ENCODE measurements at places on chromosomes 1 and 21. TPM values are rescaled to one million over a fixed set of nuclear protein-coding genes. Genes with fewer than 3 reads are reported as not detected.

GRCh38 chr1:97384294-97384968 lies 536.4 kb downstream of the DPYD start:
- peak; percentile 97 for DNase-seq

- peak; percentile 97 for DNase-seq
These were observed 6.7 kb downstream of the KCNJ15 start for GRCh38 chr21:38263493-38263892.

DNA sequence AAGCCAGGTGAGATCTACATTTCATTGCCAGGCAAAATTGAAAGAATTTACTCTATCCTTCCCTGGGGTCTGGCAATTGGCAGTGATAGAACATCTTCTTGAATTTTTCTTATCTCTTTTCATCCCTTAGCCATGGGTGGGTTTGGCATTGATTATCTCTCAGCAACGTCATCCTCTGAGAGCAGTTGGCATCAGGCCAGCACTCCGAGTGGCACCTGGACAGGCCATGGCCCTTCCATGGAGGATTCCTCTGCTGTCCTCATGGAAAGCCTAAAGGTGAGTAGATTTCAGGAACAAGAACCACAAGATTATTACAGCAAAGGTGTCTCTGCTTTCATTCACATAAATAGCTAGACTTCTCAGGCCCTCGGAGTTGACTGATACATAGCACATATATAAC lies 39.3 kb downstream of the NCF2 start:
- DNase-seq = no peak

GRCh38 chr1:202589190-202589930 lies 120.9 kb downstream of the SYT2 start:
- DNase-seq = peak; percentile 98

DNA sequence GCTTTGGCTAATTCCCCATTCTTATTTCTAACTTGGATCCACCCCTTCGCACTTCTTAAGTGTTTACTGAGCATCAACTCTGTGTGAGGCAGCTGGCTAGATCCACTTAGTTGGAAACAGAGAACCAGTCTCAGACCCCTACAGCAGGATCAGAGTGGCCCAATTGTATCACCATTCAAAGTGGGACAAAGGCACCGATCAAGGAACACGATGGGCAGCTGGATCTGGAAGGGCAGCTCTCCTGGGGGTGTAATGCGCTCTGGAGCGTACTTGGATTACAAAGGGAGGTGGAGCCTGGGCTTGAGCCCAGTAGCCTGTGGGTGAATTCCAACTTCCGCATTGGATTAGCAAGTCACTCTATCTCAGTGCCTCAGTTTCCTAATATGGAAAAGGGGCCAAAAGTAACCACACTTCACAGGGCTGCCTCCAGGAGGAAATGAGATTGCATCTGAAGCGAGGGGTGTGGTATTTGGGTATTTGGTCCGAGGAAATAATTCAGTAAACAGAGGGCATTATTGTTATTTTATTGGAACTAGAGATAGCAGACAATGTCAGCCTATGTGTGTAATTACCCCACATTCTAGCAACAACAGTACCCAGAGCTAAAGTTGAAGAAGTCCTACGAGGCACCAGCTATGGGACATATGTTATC lies 11.9 kb downstream of the ECE1 start:
- peak; percentile 44 for DNase-seq

DNA sequence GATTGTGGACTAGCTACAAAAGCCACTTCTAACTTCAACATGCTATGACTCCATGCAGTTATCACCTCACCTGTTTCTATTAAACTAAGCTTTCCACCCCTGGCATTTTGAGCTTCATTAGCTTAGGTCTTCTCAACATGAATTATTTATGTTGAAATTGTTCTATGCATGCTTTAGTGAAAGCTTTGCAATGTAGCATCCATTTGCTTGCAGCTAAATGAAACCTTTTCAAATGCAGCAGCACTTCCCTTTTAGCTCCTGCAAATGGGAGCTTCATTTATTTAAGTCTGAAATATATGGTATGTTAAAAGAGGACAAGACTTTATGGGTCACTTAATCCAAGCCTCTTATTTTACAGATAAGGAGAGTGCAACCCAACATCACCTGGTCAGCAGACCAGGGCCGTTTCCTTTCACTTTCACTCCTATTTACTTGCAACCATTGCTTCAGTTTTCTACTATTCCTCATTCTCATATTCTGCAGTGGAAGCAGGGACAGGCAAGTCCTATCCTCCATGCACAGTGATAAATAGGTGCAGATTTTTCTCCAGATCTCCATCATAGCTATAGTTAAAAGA lies 56.4 kb upstream of the SAMSN1 start:
- DNase-seq = no peak

DNA sequence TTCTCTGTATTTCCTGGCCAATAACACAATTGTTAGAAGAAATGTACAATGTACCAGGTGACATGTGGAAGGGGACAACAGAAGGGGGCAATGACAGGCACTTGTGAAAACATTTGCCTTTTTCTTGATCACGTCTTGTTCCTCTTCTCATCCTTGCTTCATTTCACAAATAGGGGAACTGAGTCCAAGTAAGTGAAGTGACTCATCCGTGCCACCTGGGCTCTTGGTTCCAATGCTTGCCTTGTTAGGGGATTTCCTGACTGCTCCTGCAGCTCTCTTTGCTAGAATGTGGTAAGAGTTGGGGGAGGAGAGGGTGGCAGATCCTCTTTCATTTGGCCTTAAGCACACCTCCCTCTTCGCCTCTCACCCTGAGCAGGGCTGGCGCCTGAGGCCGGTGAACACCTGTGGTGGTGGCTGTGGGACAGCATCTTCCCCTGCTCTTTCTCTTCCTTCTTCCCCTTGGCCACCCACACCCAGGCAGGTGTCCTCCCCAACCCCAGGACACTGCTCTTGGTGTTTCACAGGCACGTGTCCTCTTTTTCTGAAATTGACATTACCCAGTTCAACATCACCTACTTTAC lies 2.2 kb upstream of the RHEX start:
- DNase-seq = no peak

RNU1-1 gene
- total RNA-seq = 2,882 TPM

WNT3A gene
- not detected for total RNA-seq
